ENCODE measurements at places on chromosomes 5 and 9.

DNA sequence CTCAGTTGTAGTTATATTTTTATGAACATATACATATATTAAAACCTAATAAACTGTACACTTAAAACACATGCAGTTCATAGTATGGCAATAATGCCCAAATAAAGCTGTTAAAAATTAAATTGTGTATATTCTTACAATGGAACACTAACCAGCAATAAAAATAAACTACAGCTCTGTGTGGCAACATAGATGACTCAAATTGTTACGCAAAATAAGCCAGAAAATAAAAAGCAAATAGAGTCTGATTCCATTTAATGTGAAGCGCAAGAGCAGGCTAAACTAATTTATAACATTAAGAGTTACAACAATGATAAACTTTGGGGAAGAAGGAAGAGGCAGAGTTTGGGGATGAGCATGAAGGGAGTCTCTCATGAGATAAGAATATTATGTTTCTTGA lies 597.3 kb downstream of the TLE1 start:
- DNase-seq = peak; percentile 23

DNA sequence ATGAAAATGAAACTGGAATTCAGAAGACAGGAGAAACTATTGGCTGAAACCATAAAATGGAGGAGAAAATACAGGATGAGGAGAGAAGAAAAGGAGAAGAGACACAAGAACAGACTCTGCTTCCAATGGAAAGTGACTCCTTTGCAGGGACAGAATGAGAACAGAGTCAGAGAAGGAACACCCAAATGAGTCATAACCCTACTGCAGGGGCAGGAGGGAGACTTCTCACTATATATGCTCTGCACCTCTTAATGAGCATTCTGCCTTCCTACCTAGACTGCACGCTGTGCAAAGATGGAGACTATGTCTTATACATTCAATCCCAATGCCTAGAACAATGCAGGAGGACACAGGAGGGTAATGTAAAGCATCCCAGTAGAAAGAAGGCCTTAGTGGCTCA lies 2.1 kb downstream of the SAXO1 start:
- DNase-seq = no peak

DNA sequence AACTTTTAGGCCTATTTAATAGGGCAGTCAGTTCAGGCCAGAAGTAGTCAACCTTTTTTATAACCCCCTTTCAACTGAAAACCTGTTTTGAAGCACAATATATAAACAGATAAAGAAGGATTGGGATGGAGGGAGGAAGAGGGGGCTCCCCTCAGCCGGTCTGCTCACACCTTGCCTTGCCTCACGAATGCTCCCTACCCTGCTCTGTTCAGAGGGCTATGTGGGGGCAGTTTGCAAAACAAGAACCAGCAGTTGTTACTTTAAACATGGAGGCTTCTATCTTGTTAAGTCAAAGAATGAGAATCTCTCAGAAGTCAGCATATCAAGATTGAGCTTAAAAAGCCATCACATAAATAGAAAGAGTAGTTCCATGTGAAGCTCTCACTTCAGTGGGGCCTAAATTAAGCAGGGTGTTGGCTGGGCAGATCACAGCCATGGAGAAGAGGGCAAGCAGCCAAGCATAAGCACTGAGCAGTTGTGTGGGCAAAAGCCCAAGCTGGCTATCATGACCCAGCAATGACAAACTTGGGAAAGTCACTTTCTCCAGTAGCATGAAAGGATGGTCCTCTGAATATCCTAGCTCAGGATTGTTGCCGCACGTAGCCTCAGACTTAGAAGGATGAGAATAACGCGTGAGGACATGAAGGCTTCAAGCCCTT lies 70.6 kb downstream of the ALDH1A1 start:
- no peak for DNase-seq

- DNase-seq = no peak
Measured at GRCh38 chr5:138700581-138701362, 52.5 kb upstream of the CTNNA1 start.

GRCh38 chr9:110109333-110110092 lies 98.4 kb downstream of the C9orf152 start:
- no peak for DNase-seq

GRCh38 chr9:14535161-14535955 lies 157.9 kb downstream of the ZDHHC21 start:
- no peak for DNase-seq
